ENCODE measurements at places on chromosomes 5 and 9.

DNA sequence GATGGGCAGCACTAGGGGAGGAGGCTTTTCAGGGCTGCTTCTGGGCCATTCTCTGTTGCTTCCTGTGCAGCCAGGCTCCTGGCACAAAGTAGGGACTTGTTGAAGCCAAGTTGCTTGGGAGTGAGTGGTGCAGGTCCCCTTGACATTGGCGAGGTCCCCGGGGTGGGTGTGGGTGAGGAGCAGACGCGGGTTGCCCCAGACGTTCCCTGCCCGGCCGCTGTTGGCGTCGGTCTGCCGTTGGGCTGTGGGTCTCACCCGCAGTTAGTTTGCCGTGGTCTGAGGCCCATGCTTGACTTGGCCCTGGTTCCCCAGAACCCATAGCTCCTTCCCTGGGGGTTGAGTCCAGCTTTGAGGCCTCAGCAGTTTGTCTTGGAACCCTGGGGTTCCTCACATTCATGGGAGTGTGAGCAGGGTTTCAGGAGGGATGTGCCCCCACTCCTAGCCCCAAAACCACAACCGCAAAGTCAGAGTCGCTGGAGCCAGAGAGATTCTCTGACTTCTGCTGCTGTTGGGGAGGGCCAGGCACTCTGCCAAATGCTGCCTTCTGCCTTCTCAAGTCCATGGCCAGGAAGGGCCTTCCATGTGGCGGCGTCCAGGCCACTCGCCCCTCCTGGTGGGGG lies 77.5 kb downstream of the RXRA start:
- DNase-seq = no peak

DNA sequence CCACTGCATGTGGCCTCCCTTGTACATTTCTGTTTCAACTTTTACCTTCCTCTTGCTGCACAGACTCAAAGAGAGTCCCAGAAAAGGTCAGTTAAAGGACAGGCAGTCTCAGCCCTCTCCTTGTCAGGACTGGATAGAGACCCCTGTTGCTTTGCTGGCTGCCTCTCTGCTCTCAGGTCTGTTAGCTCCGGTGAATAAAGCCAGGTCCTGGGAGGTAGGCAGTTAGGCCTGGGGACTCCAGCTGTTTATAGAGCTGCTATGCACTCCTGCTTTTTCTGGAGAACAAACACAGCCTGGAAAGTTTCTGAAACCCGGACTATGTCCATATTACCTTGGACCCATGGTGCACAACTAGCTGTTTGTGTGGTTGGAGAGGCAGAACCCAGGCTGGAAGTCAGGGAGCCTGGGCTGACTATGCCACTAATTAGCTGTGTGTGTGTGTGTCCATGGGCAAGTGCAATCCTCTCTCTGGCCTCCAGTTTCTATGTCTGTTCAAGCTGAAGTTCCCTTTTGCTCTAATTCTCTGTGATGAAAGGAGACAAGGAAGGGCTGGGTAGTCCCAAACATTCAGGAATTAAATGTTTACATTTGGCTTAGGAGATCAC lies 42.9 kb downstream of the GLRA1 start:
- no peak for DNase-seq

GRCh38 chr5:154568589-154568988 lies 90.6 kb upstream of the HAND1 start:
- DNase-seq = no peak

- no peak for DNase-seq
Observed at GRCh38 chr5:78245136-78245535, 49.4 kb downstream of the AP3B1 start.

DNA sequence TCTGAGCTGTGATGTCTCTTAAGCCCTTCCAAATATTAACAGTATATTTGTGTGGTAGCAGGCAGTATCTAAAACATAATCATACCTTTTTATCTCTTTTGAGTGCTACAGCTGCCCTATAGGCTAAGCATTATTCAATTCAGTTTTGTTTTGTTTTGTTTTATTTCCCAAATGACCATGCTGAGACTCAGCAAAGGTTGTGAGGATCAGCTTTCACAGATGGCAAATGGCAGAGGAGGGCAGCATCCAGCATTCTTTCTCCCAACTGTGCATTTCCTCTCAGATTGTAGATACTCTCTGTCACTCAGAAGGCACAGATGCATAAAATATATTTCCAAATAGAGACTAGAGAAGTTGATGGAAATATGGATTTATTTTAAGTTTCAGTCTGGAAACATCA lies 90.7 kb downstream of the DAPK1 start:
- DNase-seq = no peak

- no peak for DNase-seq
Observed at GRCh38 chr9:94787266-94787665, 60.8 kb downstream of the AOPEP start.

- no peak for DNase-seq
Observed at GRCh38 chr5:80986382-80986781, 26.2 kb downstream of the RASGRF2 start.

GRCh38 chr5:33806738-33807442 lies 84.9 kb downstream of the ADAMTS12 start:
- DNase-seq = no peak

DNA sequence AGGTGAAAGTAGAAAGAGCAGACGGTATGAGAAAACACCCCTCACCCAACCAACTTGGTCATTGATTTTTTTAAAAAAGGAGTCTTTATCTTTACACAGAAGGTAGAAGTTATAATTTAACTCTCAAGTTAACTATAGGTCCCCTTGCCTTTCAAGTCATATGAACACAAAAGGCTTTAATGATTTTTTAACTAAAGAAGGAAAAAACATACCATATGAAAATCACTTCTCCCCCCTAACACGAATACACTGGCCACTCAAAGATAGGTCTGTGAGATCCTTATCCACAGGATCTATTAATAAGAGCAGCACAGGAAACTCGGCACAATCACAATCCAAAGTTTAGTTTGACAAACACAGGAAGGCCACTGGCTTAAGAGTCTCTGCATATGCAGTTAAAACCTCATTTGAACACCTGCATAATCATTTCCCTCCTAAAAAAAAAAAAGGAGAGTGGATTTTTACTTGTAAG lies 138.0 kb downstream of the ENC1 start:
- no peak for DNase-seq

DNA sequence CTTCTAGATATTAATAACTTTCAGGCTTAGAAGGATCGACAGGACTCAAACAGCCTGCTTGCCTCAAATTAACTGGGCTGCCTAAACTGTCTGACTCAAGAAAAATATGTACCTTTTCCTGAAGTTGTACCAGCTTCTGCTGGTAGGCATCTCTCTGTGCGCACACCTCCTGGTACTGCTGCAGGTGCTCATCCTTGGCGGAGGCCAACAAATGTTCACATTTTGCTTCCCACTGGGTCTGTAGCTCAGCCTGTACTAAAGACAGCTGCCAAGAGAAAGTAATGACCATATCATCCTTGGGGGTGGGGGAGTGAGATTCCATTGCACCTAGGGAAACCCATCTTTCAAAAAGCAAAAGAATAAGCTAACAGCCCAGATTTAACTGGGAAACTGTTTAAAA lies 22.5 kb downstream of the SLC31A2 start:
- DNase-seq = no peak

- DNase-seq = no peak
Observed at GRCh38 chr9:90022474-90022873, 417.7 kb downstream of the GADD45G start.

- DNase-seq = no peak
Observed at GRCh38 chr9:93307468-93308157, 123.7 kb downstream of the WNK2 start.

DNA sequence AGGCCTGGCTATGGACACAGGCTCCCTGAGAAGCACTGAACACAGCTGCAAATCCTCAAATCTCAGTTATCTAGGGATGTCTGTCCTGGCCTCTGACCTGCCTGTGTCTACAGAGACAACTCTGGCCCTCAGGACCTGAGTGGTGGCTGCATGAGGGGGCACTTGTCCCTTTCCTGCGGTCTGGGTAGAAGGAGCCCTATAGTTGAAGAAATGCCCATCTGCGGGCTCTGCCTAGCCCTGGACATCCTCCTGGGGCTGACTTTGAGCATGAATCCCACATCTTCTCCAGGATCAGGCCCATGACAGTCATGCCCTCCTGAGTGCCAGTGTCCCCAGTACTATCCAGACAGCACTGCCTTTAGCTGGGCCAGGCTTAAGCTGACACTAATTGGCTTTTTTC lies 10.0 kb downstream of the DNAJB5 start:
- DNase-seq = no peak

DNA sequence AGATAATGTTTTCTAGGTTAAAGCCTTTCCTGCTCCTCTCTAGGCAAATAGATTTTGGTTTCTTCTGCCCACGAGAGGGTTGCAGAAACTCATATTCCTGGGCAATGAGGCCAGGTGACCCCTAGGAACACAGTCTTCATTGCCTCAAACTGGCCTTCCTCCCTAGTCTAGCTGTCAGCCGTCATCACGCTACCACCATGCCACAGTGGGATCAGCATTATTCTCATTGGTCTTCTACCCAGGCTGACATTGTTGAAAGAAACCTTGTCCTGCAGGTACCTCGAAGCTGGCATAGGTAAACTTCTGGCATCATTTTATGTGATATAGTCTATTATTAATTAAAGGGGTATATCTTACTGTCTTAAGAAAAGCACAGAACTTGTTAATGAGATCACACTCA lies 51.1 kb downstream of the ELL2 start:
- DNase-seq = no peak

DNA sequence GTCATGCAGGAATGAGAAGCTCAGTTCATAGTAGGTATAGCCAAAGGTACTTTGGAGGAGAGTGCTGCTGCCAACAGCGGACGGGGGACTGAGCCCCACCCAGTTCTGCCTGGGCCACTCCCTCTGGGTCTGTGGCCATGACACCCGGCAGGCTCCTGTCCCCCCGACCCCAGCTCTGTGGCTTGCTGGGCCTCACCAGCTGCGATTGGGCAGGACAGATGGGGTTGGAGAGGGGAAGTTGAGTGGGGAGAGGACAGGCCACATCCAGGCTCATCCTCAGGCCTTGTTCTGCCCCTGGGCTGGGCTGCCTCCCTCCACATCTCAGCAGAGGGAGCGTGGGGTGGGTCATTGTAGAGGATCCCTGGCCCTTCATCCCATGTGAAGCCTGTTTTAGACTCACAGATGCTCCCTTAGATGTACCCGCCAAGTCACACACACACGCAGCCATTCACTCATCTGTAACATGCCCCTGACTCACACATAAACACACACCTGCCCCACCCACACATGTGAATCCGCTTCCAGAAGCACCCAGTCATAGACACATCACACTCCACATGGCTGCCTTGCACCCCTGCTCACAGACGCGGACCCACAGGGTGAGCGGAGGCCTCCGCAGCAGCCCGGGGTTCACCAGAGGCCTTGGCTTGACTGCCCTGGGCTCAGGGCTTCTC lies 48.8 kb downstream of the NTNG2 start:
- no peak for DNase-seq

GRCh38 chr9:136628268-136628667 lies 34.4 kb upstream of the EGFL7 start:
- no peak for DNase-seq

- no peak for DNase-seq
Observed at GRCh38 chr9:109272045-109272444, 48.8 kb downstream of the EPB41L4B start.

DNA sequence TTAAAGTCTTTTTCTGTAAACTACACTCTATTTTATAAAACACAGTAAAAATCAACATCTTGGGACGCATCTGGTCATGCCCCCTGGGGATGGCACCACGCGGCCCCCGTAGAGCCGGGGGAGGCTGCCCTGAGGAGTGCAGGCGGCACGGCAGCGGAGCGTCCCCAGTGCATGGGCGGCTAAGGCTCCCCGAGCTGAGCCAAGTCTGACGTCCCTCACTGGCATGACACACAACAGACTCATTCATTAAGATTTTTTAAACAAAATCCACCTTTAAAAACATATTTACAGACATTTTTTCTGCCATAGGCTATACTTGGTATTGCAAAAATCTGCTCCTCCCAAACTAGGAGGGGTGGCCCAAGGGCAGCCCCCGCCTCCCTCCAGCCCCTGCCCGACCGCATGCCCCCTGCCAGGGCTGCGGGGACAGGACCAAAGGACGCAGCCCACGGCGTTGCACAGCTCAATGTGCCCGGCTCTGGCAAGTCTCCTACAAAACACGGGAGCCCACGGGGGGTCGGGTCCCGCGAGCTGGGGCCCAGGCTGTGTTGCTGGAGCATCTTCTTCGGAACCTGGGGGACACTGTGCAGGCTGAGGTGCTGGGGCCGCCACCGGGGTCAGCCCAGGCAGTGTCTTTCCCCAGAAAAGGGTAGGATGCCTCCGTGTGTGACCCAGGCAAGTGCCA lies 11.8 kb upstream of the SEC16A start:
- DNase-seq = no peak

- DNase-seq = no peak
Observed at GRCh38 chr9:128631636-128632035, 25.0 kb downstream of the DYNC2I2 start.

GRCh38 chr5:129978270-129978669 lies 74.0 kb downstream of the CHSY3 start:
- no peak for DNase-seq

DNA sequence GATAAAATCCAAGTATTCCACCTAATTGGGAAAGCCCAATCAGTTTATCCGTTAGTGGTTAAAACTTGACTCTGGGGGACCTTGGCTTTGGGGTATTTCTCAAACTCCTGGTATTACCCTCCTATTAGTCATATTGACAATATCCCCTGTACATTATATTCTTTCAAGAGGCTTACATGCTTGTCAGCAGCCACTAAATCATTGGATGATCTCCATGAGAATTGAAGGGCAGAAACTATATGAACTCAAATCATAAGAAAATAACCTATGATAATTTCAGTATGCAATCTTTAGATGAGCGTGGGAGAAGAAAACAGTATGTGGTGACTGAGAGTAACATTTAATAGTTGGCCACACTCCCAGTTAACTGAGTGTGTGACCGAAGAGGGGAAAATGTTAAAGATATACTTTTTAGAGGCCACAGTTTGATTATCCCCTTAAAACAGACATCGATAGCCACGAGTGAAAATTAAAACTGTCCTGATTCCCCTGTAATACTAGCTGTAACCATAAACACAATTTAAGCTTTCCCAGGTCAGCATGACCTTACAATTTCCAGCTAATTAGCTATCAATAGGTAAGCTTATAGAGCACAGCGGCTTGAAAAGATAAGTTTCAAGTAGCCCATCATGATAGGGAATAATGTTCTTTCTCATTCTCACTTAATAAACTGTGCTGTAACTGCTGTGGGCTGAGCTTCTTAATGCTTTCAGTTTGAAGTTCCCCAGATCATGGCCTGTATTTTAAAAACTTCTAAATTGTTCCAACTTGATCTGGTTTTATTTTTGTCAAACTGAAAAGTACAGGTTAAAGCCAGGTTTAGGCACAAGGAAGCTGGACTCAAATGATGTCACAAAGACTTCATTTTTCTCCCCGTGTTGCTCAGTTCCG lies 58.6 kb downstream of the PUM3 start:
- no peak for DNase-seq

- DNase-seq = no peak
Observed at GRCh38 chr9:2096376-2096970, 81.3 kb downstream of the SMARCA2 start.

GRCh38 chr9:91820949-91821880 lies 128.8 kb downstream of the ROR2 start:
- no peak for DNase-seq
